ENCODE measurements at places on chromosomes 2 and 18.

DNA sequence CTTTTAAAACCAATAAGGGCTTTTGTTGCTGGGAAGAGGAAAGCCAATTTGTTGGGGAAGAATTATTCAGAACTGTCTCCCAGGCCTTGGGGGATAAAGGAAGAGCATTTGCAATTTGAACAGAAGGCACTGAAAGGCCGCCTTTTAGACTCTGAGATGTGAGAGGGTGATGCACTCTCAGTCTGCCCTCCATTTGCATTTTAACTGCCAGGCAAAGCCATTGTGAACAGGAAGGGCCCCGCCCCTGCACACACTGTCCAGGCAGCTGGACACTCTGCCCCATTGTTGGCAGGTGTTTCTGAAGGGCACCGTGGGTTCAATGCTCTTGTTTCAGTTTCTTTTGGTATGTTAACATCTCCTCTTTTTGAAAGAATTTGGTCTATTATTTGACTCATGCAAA is 169.5 kb upstream of the COPS8 start:
- DNase-seq = no peak

DNA sequence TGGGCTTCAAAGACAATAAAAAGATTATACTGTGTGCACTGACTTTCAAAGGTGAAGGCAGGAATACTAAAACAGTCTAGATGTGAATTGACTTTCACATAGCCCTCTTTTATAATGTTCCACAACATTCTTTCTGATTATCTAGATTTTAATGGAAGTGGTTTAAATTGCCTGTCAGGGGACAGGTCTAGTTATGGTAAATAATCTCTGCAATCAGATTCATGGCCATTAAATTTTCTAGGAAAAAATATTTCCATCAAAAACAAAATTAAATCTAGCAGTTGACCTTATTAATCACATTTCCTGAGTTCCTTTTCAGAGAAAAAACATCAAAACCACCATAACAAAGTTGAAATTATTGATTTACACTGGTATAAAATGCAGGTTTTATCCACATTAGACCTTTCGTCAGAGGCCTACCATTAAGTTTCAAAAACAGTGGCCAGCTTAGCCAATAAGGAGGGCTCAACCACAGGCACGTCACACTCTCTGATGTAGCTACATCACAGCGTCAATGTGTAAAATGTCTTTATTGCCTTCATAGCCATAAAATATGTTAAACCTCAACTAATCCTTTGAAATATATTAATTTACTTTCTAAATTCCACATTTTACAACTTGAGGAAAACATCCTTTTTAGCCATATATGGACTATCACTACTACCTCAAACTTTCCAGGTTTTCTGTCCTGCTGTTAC is 79.4 kb downstream of the NOL10 start:
- DNase-seq = no peak

GRCh38 chr2:6343076-6343475 is 522.6 kb downstream of the CMPK2 start:
- no peak for DNase-seq

- DNase-seq = no peak
Observed at GRCh38 chr2:96204836-96205624, 3.6 kb downstream of the STARD7 start.

- DNase-seq = no peak
Observed at GRCh38 chr2:233058717-233059546, 1.2 kb upstream of the INPP5D start.

DNA sequence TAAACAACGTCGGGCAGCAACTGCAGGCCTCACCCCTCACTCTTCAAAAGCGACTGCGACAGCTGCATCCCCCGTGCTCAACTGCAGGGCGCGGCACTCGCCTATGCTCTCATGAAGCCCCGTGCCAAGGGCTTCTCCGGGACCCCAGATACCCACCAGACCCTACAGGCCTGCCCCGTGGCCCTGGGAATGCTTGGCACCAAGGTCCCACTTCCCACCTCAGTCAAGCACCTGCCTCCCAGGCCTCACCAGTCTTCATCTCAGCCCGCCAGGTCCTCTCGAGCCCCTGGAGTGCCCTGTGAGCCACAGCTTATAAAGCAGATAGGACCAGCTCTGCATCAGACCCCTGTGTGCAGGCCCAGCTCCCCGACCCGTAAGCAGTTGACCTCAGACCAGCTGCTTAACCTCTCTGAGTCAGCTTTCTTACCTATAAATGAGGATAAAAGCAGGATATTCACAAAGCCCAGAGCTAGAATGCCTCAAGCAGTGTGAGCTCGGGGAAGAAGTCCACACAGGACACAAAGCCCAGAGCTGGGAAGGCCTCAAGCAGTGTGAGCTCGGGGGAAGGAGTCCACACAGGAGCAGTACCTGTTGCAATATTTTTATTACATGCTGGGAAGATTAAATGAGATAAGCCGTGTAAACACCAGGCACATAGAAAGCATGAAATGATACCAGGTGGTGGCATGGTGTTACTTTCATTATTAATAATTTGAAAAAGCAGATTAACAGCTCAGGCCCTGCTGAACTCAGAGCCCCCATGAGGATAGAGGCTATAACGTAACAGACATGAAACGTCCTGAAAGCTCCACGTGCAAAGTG is 96.9 kb downstream of the HDAC4 start:
- peak; percentile 14 for DNase-seq

GRCh38 chr2:228675646-228676045 is 494.2 kb upstream of the SPHKAP start:
- no peak for DNase-seq

- no peak for DNase-seq
Observed at GRCh38 chr18:31731628-31732027, 29.1 kb downstream of the SLC25A52 start.

DNA sequence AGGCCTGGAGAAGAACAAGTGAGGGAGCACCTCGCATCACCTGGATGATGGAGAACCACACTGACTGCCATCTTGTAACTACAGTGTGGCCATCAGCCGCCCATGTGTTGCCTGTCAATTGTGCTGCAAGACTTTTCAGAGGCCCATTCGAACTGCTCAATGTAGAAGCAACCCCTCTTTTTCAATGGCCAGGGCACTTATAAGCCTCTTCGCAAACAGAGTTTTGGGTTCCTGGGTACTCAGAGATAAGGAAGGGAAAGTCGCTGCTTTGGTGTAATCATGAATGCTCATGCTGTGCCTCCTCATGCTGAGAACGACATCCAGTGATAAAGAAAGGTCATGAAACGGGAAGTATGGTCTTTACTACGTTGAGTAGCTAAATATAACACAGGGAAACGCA is 143.9 kb upstream of the SLC39A10 start:
- no peak for DNase-seq

DNA sequence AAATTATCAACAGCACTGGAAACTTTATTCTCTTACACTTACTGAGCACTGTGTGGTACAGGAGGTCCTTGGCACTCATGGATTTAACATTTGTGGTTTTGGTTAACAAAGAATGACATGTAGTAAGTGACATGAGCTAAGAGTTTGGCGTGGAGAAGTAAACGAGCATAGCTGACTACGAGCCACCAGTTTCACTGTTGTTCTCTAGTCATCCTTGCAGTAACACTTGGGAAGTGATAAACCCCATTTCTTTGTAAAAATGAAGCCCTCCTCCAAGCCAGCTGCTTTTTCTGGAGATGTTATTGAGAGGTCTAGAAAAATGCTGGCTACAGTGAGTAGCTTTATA is 32.7 kb downstream of the QPCT start:
- no peak for DNase-seq

GRCh38 chr18:77442393-77442792 is 192.7 kb downstream of the GALR1 start:
- no peak for DNase-seq

DNA sequence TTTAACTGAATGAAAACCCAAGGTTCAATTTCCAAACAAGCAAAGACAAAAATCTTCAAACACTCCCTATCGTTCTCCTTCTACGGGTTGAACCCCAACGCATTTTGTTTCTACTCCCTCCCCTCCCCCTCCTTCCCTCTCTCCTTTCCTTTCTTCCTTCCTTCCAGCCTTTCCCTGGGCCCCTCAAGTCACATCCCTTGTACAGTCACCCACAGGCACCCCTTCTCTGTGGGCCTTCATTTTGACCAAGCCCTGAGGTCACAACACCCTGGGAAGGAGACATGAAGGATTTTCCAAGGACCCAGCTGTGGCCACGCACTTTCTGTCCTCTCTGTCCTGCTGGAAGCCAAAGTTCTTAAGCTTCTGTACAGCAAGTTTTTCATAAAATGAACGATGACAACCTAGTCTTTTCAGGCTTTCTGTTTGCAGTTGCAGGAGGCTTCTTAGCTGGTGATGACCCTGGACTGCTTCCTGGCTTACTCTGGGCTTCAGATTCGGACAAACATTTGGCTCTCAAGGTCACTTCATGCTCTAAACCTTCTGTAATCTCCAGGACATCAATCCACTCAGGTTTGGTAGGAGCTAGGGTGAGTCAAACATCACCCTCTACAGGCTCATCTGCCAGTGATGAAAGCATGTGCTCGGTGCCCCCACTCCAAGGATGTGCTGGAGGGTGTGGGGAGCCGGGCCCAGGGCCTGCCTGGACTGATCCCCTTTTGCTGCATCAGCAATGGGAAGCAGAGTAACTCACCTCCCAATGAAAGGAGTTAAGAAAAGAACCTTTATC is 25.5 kb downstream of the TMEM247 start:
- DNase-seq = no peak

DNA sequence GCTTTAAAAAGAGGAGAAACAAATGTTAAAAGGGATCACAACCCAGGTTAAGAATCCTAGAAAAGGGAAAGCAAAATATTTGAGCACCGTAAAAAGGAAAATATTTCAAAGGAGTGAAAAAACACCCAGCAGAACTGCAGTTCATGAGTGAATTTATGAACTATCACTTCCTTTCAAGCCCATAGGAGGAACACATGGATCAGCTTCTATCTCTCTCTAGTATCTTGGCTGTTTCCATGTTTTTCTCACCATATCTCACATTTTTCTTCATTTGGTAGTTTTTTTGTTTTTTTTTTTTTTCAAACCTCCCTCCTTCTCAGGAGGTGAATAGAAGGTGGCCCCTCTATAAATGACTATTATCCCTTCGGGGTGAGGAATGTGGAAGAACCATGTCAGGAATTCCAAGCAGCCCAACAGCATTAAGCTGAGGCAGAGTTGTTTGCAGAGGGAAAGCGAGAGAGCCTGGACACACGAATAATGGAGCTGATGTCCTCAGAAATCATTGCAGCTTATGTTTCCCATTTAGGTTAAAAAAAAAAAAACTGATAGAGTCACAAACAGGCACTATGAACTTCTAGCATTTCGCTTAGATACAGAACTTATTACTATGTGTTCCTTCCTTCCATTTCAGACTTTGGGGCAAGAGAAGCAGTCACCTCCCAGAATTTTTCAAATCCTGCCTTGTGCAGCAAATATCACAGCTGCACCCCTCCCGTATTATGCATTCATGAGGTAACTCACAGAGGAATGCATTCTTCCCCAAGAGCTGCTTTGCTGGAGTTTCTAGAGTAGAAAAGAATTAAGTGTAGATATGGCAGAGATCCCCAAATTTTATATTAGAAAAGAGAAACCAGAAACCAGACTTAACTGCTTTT is 315.6 kb downstream of the IRS1 start:
- DNase-seq = peak; percentile 21

GRCh38 chr2:241363426-241363825 is 7.3 kb downstream of the FARP2 start:
- no peak for DNase-seq

DNA sequence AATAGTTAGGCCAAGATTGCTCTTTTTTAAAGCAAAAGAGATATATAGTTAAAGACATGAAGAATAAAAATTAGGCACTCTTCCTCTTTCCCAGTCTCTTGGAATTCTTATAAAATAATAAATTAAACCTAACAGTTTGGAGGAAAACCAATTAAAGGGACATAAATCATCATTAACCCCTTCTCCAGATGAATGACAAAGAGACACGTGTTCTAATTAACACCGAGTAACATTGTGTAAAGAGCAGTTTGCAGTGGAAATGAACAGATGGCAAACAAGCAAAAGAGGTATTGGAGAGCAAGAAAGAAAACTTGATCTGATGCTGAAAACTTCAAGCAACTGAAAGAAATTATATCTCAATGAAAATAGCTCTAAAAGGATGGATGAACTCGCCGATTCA is 48.4 kb downstream of the BCL2 start:
- DNase-seq = no peak

DNA sequence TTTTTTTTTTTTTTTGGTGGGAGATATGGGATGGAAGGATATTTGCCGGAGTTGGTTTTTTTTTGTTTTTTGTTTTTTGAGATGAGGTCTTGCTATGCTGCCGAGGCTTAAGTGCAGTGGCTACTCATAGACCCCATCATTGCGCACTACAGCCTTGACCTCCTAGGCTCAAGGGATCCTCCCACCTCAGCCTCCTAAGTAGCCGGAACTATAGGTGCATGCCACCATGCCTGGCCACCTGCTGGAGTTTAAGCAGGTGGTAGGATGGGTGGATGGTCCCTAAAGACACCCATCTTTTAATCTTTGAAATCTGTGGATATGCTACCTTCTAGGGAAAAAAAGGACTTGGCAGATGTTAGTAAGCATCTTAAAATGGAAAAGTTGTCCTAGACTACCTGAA is 169.8 kb downstream of the TGIF1 start:
- no peak for DNase-seq

GRCh38 chr18:9810994-9811705 is 74.6 kb upstream of the TXNDC2 start:
- DNase-seq = no peak

DNA sequence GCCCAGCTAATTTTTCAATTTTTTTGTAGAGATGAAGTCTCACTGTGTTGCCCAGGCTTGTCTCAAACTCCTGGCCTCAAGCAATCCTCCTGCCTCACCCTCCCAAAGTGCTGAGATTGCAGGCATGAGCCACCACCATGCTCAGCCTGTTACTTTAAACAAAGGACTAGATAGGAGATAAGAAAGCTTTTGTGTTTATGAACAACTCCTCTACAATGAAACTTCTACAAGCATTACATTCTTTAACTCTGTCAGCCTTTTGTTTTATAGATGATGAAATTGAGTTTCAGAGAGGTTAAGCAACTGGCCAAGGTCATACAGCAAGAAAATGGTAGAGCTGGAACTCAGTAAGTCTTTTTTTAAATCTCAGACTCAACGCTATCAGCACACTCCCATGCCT is 22.7 kb downstream of the ALPK2 start:
- DNase-seq = no peak

GRCh38 chr2:175251425-175252041 is 70.0 kb upstream of the ATP5MC3 start:
- peak; percentile 56 for DNase-seq

DNA sequence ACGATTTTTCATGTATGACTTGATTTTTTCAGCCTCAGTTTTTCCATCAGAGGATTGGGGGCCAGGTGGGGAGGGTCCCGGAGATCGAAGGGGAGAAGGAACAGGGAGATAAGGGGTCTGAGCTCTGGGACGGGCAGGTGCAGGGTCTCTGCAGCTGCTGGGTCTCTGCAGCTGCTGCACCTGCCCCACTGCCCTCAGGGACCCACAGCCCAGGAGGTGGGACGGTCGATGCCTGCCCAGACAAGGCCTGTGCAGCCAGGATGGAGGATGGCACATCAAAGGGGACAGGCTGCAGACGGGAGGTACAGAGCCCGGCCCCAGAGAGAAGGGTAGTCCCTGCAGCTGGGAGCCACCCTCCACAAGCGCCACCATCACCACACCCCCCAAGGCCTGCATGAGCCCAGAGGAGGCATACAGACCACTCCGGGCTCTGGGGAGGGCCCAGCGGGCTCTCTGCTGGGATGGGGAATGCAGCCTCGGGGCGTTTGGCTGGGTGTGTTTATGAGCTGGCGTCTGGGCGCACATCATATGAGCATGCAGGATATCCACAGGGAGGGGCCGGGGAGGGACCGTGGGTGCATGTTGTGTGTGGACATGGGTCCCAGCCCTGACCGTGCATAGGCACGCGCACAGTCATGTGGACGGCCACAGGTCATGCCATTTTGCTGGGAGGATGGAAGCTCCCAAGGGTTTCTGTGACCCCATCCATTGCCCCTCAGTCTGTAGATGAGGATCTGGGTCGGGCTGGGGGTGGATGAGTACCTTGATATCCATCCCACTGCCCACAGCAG is 34.9 kb upstream of the GPC1 start:
- DNase-seq = peak; percentile 75
